NCI-H345 (cell line): ENCODE measurements at places on chromosomes 12 and 14.

DNA sequence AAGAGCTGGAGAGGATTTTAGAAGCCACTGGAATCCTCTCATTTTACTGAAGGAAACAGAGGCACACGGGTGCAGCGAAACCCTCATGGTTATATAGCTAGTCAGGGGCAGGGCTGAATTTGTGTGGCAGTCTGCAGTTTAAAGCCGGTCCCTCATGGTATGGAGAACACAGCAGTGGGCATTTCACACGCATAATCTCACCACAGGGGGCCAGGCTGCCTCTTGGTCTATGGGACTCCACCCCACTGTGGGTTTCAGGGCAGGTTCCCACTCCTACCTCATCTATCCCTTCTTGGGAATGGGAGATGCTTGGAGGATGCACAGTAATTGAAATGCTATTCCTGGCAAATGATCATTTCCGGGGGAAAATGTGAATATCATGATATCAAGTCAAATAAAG lies 400.6 kb downstream of the RGS6 start:
- no peak for DNase-seq

GRCh38 chr12:103956509-103957027 lies 9.1 kb upstream of the TDG start:
- DNase-seq = no peak

DNA sequence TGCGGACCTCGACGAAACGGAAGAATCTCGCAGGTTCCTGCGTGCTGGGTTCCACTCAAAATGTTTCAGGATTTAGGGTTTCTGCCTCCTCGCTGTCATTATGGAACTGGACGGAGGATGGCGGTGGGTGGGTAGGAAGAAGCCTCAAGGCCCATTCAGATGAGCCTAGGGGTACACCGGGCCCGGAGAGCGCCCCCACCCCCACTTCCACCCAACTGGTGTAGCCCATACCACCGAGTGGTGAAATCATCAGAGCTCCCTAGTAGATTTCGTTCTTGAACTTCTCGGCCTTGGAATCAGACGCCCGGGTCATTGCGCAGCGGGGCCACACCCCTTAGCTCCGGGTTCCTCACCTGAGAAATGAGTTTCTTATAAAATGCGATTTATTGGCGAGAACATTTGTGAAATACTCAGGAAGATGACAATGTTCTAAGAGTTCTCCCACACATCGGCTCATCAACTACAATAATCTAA lies 13.3 kb upstream of the TBX3 start:
- no peak for DNase-seq

DNA sequence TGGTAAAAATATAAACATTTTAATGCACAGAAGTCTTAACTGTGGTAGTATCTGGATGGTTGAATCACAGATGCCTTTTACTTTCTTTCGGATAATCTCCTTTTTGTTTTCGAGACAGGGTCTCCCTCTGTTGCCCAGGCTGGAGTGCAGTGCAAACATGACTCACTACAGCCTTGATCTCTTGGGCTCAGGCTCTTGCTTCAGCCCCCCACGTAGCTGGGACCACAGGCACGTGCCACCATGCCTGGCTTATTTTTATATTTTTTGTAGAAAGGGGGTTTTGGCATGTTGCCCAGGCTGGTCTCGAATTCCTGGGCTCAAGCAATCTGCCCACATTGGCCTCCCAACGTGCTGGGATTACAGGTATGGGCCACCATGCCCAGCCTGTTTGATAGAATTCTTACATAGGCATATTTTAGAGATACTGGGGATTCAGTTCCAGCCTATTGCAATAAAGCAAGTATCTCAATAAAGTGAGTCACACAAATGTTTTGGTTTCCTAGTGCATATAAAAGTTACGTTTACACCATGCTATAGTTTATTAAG lies 99.2 kb downstream of the SNAPC1 start:
- DNase-seq = no peak

GRCh38 chr12:3170423-3171194 lies 93.4 kb downstream of the TSPAN9 start:
- no peak for DNase-seq

DNA sequence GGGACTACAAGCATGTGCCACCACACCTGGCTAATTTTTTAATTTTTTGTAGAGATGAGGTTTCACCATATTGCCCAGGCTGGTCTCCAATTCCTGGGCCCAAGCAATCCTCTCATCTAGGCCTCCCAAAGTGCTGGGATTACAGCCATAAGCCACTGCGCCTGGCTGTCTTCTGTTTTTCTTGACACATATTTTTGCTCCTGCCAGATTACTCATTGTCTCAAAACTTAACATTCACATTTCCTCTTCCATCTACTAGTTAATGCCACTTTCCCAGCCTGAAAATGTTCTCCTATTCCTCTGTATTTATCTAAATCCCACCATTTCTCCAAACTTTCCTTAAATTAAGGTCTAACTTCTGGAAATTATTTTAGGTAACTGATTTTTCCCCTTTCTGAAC lies 36.2 kb upstream of the KCNH3 start:
- DNase-seq = no peak

DNA sequence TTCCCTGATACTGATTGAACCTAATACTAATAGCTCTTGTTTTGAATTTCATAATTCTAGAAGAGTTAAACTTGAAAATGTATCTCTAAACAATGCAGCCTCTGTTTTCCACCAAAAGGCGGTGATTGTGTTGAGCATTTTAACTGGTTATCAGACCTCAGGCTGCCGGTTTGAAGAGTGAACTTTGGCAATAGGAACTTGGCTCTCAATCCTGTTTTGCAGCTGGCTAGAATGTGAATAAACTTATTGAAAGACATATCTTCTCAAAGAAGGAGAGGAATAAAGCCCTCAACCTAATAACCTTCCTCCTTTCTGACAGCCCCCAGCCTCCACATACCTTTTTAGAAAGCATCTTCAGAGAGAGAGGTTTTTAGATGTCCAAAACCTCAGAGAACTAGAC lies 105.4 kb downstream of the SRGAP1 start:
- no peak for DNase-seq

DNA sequence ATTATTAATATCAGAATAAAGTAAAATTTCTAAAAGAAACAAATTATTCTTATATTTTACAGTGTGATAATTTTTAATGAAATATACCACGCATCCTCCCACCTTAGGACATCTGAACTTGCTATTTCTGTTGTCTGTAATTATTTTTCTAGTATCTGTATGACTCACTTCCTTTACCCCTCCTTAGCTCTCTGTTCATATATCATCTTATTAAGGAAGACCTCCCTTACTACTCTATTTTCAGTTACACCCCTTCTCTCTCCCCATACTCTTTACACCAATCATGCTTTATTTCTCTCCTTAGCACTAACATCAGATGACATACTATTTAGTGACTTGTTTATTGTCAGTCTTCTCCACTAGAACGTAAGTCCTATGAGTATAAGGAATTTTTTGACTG lies 34.2 kb upstream of the C12orf50 start:
- no peak for DNase-seq

- no peak for DNase-seq
Measured at GRCh38 chr12:95216711-95217376, 423 bp downstream of the FGD6 start.

- DNase-seq = peak; percentile 29
Measured at GRCh38 chr12:113136128-113136989, 798 bp upstream of the RASAL1 start.

DNA sequence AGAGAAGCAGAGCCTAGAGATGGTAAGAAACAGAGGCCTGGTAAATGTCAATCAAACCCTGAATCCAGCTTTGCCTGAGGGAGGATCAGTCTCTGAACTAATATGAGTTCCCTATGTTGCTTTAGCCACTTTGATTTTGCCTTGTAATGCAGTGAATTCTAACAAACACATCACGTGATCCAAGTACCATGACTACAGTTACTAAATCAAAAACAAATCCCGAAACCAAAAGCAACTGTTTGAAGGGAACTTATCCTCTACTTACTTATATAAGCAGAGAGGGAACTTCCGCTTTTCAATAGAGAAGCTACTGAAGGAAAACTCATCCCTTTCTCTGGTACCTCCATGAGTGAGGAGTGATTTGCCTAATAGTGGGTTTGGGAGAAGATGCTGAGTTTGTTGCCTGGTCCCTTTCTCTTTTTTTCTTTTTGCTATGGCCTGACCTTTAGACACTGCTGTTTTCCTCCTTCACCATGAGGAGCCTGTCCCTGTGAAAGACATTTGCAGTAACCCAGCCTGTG lies 7.7 kb upstream of the PPTC7 start:
- DNase-seq = no peak

DNA sequence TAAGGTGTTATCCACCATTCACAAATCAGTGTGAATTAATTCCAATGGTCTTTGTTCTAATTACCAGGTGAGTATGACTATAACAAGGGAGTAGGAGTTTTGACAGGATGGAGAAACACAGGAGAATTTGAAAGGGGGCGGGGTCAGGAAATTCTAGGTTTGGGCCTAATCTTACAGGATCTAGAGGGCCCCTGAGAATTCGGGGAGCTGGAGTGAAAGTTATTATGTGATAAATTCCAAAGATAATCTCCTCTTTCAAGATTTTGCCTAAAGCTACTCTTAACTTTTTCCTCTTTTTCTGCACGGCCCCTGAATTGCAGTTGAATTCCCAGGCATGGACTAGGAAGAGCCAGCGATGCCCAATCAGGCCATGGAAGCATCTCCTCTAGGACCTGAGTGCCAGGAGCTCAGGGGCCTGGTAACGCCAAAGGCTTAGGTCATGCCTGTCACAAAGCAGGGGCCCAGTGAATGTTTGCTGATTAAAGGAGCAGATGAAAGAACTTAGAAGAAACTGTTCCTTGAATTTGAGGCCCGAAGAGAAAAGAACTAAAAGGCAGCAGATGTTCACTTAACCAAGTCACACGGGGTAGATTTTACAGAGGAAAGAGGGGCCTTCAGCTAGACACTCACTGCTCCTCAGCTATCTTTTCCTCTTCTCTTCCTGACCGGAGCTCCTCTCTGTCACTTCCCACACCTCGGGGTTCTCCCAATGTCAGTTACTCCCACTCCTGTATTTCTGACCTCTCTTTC lies 195.5 kb downstream of the PPM1H start:
- no peak for DNase-seq

DNA sequence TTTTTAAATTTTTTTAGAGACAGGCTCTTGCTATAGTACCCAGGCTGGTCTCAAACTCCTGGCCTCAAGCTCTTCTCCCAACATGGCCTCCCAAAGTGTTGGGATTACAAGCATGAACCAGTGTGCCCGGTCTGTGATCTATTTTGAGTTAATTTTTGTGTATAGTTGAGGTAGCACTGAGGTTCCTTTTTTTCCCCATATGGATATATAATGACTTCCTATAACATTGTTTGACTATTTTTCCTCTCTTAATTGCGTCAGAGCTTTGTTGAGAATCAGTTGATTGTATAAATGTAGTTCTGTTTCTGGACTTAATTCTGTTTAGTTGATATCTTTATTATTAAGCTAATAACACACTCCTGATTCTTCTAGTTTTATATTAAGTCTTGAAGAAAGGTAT lies 8.6 kb upstream of the M6PR start:
- no peak for DNase-seq

DNA sequence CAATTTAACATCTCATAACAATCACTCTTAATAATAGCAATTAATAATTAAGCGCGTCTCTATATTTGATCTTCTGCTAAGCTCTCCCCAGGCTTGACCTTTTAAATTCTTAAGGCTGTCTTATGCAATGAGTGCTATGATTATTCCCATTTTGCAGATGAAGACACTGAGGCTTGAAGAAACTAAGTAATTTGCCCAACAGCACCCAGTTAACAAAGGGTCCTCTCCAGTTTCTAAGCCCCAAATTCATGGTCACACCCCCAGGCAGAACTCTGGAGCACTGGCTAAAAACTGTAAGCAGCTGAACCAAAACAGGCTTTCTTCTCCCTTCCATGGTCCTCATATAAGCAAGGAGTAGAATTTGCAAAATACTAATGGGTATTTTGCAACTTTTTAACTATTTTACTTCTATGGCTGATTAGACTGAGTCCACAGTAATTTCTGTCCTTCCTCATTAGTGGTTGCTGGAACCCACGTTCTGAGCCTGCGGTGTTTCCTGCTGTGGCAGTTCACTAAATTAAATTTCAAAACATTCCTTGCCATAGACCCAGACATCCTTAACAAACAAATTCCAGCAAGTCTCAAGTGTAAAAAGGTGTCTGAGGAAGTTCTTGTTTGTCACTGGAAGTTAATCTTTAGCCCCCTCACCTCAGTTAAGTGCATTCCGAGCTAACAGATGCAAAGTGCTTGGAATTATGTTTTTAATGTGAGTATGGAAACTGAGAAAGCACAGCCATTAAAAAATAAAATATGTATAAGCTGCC lies 76.5 kb downstream of the TMEM132D start:
- DNase-seq = no peak

DNA sequence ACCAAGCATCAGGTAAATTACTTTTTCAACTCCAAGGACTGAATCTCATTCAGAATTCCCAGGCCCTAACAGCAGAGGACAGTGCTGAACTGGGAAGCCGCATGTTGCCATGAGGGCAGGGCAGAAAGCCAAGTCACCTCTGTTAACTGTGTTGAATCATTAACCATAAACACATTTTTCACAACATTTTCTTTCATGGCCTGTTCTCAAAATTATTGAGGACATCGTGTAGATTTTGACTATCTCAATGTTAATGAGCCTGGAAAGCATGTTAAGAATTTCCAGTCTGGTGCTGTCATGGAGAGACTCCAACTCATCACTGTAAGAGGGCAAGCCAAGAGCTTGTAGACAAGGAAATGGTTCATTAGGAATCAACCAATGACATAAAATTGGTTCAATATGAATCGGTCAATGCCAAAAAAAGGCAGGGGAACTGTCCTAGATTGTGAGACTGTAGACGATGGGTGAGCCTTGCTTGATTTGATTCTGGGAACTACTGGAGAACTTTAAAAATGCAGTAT lies 33.7 kb downstream of the CPM start:
- no peak for DNase-seq

DNA sequence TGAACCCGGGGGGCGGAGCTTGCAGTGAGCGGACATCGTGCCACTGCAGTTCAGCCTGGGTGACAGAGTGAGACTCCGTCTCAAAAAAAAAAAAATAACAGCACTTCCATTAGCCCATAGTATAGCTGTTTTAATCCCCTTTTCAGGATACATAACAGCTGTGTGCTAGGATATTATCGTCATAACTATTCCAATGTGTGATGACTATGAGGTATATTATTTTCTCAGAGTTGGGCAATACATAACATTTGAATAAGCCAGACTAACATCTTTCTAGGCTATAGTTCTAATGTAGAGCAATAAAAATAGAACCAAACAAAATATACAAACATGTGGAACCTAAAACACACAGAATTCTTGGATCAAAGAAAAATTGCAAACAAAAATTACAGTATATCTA lies 57.1 kb downstream of the MARK3 start:
- DNase-seq = no peak

GRCh38 chr12:129606239-129606638 lies 297.6 kb downstream of the TMEM132D start:
- no peak for DNase-seq

GRCh38 chr14:75422169-75422568 lies 5.7 kb upstream of the JDP2 start:
- no peak for DNase-seq
